Stimulated activated CD4-positive, alpha-beta T cell treated with anti-CD3 and anti-CD28 coated beads, Interleukin-2, amount 100 ng/mL, for 4 hours (primary cell): ENCODE measurements at places on chromosomes 3 and 15.

DNA sequence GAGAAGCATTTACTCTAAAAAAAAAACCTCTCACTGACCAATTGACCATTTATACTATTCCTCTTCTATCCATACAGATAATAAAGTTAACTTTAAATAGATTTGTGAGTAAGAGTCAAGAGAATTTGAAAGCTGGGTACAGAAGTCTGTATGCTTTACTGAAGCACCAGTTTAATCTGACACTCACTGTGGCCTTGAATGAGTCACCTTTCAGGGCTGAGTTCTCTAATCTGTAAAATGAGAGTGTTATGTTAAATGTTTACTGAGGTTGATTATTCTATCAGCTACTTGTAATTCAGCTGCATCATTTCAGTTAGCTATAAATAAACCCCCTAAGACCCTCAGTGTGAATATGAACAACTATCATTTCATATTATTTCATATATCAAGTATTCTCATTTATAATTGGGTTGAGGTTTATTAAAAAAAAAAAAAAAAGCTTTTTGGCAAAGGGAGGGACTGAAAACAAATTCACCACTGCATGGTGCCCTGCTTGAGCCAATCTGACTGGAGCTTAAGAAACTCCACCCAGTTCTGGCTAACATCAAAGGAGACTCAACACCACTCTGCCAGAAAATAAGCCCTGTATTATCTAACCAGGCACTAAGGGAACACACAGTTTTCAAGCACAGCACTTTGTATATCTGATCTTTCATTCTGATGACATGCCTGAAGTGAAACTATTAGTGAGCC is 2.8 kb downstream of the MAP4 start:
- no peak for DNase-seq

- no peak for DNase-seq
These were observed 95.8 kb downstream of the ZPLD1 start for GRCh38 chr3:102530415-102531181.

DNA sequence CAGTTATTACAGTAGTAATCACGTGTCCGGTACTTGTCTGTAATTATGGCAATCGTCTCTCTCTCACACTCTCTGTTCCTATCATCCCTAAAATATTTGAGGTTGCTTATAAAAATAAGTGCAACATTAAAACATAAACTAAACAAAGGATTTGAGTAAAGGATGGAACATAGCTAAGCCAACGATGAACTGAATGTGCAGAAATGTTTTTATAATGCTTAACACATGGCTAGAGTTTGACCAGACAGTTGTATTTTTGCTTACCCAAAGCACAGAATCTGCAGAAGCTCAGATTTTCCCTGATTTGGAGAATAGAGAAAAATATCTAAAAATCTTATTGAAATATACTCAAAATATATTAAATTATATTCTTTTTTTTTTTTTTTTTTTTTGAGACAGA is 1030.9 kb downstream of the NAALADL2 start:
- DNase-seq = no peak

DNA sequence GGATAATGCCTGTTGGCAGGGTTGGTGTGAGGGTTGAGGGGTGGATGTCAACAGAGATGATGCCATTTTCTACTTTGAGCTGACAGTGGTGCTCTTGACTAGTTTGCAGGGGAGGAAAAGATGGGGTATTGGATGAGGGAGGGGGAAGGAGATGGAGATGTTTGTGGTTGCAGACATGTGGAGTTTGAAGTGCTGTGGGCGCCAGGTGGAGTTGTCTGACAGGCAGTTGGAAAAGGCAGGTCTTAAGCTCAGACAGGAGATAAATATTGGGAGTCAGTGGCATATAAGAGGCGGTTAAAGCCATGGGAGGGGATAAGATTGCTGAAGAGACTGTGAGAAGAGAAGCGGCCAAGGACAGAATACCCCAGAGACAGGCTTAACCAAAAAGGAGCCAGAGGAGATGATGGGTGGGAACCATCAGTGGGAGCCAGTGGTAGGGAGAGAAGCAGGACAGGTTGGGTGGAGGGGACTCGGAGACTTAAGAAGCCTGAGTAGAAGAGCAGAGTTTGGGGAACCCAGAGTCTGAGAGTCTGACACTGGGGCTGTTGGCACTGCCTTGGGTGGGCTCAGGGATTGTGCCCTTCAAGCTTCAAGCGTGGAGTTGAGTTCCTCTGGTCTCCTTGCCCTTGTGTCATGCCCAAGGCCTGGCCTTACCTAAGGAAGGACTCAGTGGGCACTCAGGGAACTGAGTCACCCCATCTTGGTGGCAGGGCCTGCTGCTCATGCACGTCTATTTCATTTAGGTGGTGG is 13.9 kb downstream of the COPG1 start:
- DNase-seq = no peak

- no peak for DNase-seq
These were observed 10.4 kb upstream of the CLPX start for GRCh38 chr15:65195548-65195923.

GRCh38 chr15:90860942-90861675 is 7.3 kb upstream of the FURIN start:
- no peak for DNase-seq

- DNase-seq = no peak
These were observed 81.5 kb downstream of the DIPK2A start for GRCh38 chr3:144053121-144053520.

- DNase-seq = no peak
These were observed 23.5 kb upstream of the LRTM1 start for GRCh38 chr3:54951405-54951804.

DNA sequence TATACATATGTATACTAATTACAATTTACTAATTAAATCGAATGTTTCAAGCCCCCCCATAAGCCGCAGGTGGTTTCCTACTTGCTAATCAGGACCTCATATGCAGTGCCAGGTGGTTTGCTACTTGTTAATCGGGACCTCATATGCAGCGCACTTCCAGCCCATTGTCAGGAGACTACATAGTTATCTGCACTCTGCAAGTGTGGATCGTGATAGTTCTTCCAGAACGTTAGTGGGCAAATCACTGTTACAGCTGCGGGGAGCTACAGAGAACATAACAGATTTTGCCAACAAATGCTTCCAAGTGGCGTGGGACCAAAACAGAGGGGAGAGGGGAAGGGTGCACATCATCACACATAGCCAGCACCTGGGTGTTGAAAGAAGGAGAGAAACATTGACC is 558.4 kb downstream of the GABRG3 start:
- no peak for DNase-seq

- DNase-seq = no peak
These were observed 232.3 kb upstream of the MRPL3 start for GRCh38 chr3:131735116-131735515.

DNA sequence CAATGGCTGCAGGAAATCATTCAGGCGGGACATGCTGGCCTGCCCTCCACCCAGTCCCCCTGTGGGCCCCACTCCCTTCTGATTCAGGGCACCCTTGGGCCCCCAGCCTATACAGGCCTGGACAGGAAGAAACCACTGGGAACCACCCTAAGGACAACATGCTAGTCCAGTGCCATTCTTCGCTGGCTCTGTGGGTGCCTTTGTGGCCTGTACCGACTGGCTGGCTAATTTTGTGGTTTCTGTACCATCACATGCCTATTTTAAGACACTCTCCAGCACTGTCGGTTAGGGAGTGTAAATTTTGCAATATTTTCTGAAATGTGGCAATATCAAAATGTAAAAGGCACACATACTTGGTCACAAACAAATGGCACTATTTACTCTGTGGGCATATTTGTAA is 61.4 kb upstream of the POLG start:
- DNase-seq = no peak

DNA sequence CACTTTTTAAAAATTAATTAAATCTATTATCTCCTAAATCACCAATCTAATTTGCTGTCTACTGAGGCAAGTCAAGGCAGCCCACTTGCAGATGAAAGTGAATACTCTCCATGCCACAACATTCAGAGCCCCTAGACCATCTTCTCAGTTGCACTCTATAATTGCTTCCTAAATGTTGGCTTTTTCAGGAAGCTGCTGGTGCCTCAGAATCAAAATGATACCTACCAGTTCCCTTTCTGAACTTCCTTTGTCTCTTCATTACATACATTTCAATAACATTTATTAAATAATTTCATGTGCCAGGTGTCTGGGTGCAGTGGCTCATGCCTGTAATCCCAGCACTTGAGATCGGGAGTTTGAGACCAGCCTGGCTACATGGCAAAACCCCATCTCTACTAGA is 124.1 kb downstream of the SERPINI1 start:
- DNase-seq = no peak

- DNase-seq = no peak
These were observed 172.2 kb upstream of the TSPAN3 start for GRCh38 chr15:77243135-77243534.

GRCh38 chr15:100905850-100906249 is 13.3 kb upstream of the LRRK1 start:
- no peak for DNase-seq
